ENCODE measurements at places on chromosomes 11 and 22.

GRCh38 chr11:62402226-62402959 is 16.4 kb upstream of the SCGB1A1 start:
- DNase-seq = no peak

DNA sequence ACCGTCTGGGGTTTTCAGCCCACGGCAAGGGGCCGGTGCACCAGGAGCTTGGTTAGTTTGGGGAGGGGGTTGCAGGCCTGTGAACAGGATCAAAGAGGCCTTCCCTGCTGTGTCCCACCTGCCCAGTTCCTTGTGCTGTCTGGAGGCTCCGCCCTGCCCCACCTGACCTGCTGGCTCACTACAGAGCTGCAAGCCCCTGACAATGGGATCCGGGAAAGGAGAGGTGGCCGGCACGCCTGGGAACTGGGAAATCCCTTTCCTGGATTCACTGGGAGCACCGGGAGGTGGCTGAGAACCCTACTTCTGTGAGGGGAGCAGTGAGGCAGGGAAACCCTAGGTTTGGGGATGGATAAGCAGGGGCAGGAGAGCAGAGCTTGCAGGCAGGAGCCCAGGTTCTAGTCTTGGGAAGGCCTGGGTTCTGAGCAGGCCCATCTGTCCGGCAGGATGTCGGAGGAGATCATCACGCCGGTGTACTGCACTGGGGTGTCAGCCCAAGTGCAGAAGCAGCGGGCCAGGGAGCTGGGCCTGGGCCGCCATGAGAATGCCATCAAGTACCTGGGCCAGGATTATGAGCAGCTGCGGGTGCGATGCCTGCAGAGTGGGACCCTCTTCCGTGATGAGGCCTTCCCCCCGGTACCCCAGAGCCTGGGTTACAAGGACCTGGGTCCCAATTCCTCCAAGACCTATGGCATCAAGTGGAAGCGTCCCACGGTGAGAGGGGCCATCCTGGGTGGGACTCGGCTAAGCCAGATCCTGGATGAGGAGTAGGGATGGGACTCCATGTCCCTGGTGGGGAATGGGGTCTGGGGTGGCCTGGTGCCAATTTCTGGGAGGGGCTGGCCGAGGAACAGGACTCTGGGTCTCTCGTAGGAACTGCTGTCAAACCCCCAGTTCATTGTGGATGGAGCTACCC is 786 bp downstream of the CAPN1 start:
- peak; percentile 42 for DNase-seq

DNA sequence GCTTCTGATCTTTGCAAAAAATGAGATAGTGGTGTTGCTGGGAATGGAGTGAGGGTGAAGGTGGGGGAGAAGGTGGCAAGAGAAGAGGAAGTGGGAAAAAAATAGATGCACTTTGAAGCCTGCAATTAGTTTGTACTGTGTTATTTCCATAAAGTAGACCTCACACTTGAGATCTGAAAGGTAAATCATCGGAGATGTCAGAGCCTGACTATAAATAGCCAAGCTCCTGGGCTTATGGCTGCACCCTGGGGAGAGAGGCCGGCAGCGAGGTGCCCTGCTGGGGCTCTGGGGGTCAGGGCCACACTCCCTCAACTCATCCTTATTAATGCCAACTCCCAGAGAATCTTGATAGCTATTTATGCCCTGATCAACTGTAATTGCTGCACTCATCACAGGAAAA is 134.4 kb downstream of the NXPE2 start:
- DNase-seq = no peak

DNA sequence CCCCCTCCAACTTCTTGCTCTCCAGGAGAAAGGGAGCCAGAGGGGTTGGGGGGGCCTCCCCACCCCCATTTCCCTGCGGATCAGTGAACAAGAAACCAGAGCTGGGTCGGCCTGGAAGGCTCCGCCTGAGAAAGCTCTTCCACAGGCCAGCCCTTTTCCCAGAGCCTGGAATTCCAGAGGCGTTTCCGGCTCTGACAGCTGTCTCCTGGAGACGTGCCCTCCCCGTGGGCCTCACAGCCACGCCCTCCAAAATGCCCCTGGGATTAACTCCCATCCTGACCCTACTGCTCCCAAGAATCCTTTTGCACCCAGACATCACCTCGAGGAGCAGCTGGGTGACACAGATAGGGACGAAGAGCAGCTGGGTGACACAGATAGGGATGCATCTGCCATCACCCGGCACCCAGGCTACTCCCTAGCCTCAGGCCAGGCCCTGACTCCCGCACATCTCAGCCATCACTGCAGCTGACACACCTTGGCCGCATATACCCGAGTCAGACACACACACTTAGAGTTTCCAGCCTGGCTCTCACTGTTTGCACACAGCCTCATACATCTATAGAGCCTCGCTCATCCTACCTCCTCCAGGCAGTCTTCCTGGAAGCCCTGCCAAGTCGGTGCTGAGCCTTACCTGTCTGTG is 7.6 kb upstream of the CDC42EP1 start:
- no peak for DNase-seq

DNA sequence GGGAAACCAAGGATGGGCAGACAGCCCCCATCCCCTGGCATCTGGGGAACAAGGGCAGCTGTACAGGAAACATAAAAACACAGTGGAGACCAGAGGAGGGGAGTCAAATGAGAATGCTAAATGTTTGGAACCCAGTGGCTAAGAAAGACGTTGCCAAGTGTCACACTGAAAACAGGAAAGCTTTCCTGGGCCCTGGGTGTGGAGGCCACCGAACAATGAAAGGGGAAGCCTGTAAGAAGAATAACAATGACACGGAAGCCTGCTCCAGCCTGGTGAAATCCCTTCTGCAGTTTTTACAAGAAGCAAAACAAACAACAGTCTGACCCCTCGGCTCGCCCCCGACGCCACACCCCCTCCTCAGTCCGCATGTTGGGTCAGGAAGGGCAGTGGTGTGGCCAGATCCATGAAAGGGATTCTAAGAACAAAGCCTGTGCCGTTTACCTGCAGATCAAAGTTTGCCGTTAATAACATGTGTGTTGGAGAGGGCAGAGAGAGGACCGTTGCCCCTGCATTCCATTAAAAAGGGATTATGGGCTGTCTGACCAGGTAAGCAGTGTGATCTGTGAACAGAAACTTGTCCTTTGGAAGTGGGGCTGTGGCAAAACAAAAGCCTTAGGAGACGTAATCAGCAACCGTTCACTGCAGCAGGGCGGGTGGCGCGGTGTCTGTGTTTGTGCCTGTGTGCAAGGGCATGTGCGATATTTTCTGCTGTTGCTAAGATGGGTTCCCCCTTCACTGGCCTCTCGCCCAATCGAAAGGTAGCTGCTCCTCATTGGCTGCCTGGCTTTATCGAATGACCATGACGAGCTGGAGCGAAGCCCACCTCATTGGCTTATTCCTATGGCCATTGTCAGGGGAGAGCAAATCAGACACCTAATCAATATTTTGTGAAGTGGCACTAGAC is 113.7 kb upstream of the BLID start:
- DNase-seq = no peak

GRCh38 chr11:128244871-128245270 is 342.5 kb downstream of the ETS1 start:
- DNase-seq = no peak
